ENCODE measurements at places on chromosomes 2 and 18.

DNA sequence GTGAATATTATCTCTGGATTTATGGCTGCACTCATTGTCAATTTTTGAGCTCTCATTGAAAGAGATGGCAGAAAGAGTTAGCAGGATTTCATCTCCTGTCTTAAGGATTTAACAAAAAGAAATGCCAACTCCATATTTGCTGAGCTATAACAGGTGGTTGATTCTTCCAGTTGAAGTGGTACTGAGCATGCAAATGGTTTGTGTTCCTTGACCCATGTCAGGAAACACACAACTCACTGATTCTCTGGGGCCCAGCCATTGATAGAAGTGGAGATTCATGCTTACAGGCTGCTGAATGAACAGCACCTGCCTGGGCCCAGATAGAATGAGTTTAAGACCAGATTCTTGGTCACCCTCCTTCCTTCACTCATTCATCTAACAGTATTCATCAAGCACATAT lies 128.8 kb downstream of the CERS6 start:
- DNase-seq, result no peak

- DNase-seq, result no peak
These were observed 67.9 kb upstream of the RAPGEF4 start for GRCh38 chr2:172667581-172668325.

- no peak for DNase-seq
These were observed 23.2 kb downstream of the SUMO1 start for GRCh38 chr2:202215179-202215578.

DNA sequence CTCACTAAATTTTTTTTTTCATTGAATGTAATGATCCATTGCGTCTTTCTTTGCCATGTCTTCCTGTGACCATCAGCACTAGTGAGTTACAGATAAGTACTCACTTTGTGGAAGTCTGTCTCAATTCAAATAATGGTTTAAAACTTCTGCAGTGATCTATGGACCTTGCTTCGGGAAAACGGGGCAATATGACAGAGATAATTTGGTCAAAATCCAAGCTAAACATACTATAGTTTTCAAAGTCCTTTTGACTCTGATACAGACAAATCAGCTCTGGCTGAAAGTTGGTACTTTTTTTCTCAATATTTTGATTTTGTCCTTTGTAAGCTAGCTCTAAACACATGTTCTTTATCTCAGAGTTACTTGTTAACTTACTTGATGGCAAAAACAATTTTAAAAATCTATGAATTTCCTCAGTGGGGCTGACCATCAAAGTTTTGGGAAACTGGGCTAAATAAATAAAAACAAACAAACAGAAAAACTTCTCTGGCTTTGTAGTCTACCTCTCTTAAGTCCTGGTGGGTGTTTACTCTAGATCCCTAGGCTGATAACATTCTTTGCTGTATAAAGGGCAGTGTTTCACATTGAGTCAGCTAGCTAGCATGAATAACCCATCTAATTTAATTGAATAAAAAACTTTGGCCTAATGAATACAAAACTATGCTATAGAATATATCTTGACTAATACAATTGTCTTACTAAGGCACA lies 327.6 kb downstream of the RDH14 start:
- no peak for DNase-seq

DNA sequence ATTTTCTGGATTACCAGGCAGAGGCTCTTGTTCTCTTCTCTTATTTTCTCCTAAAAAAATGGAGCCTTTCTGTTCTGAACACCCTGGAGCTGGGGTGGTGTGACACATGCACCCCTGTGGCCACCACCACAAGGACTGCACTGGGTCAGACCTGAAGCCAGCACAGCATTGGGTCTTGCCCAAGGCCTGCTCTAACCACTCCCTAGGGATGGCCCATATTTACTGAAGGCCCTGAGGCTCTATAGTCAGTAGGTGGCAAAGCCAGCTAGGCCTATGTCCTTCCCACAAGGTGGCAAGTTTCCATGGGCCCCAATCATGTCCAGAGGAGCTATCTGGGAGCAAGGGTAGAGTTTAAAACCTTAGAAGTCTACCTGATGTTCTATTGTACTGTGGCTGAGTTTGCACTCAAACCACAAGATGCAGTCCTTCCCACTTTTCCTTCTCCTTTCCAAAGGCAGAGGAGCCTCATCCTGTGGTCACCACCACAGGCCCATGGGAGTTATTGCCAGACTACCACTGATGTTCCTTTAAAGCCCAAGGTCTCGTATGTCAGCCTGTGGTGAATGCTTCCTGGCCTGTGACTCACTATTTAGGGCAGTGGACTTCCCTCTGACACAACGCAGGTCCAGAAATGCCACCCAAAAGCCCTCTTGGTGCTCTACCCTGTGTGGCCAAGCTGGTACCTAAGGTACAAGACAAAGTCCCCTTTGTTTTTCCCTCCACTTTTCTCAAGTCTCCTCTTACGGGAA lies 15.0 kb upstream of the FMNL2 start:
- no peak for DNase-seq

- no peak for DNase-seq
These were observed 3.5 kb upstream of the ADNP2 start for GRCh38 chr18:80105369-80106167.

- DNase-seq, result no peak
These were observed 152.5 kb upstream of the HAAO start for GRCh38 chr2:42944779-42945415.

GRCh38 chr2:46847726-46848412 lies 67.7 kb downstream of the MCFD2 start:
- no peak for DNase-seq

DNA sequence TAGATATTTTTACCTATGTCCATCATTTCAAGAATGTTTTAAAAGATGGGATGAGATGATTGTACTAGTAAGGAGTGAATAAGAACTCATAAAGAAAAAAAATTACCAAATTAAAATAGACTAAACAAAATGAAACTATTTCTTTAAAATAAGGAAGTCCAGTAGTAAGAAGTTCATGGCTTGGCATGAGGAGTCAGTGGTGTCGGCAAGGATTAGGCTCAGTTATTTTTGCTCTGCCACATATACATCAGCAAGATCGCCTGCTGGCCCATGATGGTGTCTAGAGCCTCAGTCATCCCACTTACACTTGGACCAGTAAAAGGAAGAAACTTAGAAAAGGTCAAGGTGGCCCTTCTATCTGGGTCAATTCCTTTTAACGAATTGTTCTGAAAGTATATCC lies 300.9 kb upstream of the SLC8A1 start:
- DNase-seq, result no peak

DNA sequence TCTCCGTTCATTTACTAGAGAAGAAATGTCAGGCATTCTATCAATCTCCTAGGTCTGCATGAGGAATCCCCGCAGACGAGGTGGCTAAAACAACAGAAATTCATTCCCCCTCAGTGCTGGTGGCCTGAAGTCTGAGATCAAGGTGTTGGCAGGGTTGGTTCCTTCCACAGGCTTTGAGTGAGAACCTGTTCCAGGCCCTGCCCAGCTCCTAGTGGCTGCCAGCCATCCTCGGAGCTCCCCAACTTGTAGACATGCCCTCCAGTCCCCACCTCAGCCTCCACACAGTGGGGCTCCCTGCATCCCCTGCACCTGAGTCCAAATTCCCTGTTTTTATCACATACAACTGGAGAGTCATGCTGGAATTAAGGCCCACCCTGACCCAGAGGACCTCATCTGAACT lies 145.3 kb upstream of the ALKAL2 start:
- DNase-seq, result no peak

GRCh38 chr2:8159966-8160603 lies 521.8 kb upstream of the ID2 start:
- no peak for DNase-seq

DNA sequence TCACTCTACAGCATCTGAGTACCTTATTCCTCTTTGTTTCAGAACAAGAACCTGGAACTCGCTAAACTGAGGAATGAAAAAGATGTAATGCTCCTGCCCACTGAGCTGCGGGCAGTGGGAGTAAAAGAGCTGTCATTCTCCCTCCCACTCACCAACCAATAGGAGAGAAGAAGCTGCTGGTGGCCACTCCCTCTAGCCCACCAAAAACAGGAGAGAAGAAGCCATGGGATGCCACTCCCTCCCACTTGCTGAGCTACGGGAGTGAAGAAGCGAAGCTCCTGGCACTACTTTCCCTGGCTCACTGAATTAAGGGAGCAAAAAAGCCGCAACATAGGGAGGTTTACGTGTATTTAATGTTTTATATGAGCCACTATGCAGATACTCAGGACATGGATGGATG lies 53.7 kb downstream of the RIT2 start:
- no peak for DNase-seq

GRCh38 chr2:85719609-85720240 lies 25.6 kb downstream of the GNLY start:
- DNase-seq, result no peak

DNA sequence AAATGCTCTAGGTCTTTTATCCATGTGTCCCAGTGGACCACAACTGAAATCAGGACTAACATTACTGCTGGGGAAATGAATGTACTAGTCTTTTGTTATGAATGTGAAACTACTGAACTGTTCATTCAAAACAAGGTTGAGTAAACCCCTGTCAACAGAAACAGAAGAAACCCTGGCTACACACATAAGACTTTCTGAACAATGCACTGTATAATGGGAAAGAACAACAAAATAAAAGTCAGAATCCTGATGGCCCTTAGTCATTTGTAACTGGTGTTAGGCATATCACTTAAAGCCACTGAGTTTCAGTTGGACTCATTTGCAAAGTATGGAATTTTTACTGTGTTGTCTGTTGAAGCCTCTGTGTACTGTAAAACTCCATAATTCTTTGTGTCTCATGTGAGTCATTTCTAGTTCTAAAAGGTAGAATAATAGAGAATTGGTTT lies 77.0 kb upstream of the UBXN4 start:
- no peak for DNase-seq

GRCh38 chr2:225768741-225769140 lies 369.2 kb downstream of the NYAP2 start:
- DNase-seq, result no peak

DNA sequence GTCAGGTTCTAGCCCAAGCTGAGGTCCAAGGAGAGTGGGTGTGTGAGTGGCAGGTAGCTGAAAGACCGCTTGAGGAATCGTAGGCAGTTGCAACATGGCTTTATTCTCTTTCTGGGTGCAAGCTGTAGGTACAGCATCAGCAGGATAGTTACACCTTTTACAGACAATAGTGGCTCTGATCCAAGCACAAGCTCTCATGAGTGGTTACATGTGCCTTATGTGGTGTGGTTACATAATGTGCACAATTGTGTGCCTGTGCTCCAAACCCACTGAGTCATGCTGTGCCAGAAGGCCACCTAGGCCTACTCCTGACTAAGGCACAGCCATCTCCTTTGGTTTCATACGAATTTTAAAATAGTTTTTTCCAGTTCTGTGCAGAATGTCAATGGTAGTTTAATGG lies 227.6 kb downstream of the SATB2 start:
- DNase-seq, result no peak

GRCh38 chr2:1752751-1753150 lies 8.4 kb upstream of the PXDN start:
- DNase-seq, result no peak

DNA sequence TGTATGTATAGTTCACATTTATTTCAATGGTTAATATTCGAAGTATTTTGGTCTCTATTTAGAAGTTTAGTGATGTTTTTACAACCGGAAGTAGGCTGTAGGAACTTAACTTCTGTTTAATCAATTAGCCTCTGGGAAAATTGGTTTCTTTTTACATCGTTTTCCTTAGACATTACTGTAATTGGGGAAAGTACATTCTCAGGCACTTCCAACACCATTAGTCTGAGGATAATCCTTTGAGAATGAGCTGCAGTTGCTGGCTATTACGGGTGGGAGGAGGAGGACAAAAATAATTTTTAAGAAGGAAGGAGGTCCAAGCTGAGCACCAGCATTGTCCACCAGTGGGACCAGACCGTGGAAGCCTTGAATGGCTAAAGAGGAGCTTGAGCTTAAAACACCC lies 70.4 kb upstream of the ST3GAL5 start:
- no peak for DNase-seq

- DNase-seq, result no peak
These were observed 30.1 kb downstream of the FHOD3 start for GRCh38 chr18:36327352-36328316.

DNA sequence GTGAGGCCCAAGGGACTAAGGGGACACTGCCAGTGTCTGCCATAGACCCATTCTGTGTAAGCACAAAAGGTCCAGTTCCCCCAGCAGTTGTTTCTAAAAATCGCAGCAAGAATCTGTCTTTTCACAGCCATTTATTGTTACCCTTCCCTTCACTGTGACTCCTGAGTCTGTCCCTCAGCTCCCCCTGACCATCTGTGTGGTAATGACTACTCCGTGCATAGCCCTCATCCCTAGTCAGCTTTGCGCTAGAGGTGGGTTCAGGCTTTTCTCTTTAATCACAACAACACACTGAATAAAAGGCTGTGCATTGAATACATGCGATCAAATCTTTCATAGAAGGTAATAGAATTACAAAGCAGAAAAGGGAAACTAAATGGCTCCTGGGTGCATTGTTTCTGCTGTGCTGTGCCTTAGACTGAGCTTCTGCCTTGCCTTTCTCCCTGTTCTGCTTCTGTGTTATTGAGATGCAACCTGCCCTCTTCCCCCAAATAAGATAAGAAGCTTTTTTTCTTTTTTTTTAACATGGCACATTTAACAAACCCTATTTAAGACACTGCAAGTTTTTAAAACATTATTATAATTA lies 836.0 kb upstream of the CDH2 start:
- no peak for DNase-seq

DNA sequence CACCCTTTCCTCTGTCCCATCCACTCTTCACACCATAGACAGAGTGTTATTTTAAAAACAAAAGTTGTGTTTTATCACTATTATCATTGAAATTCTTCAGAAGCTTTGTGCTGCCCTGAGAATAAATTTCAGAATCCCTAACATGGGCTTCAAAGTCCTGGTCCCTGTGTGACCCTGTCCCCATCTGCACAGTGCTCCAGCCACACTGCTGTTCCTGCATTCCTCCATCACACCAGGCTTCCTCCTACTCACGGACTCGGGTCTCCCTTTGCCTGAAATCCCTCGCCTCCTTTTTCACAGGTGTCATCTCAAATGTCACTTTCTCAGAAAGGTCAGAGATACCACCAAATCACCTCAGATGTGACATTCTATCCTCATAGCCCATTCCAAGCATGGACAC lies 8.2 kb upstream of the DTNA start:
- DNase-seq, result no peak

- DNase-seq, result no peak
These were observed 96.4 kb downstream of the COBLL1 start for GRCh38 chr2:164745012-164745797.

DNA sequence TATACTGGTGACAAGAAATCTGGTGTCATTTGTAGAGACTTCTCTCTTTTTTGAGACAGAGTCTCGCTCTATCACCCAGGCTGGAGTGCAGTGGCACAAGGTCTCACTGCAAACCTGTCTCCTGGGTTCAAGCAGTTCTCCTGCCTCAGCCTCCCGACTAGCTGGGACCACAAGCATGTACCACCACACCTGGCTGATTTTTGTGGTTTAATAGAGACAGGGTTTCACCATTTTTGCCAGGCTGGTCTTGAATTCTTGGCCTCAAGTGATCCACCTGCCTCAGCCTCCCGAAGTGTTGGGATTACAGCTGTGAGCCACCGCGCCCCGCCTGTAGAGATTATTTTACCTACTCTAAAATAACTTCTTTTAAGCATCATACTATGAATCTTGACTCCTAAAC lies 6.5 kb downstream of the HNRNPLL start:
- DNase-seq, result no peak

- no peak for DNase-seq
These were observed 64.8 kb downstream of the TNFRSF11A start for GRCh38 chr18:62389761-62390481.
